ENCODE measurements at places on chromosomes 13 and 19.
A peak's percentile ranks its signal among the peaks of the same experiment; 100 is the strongest.

DNA sequence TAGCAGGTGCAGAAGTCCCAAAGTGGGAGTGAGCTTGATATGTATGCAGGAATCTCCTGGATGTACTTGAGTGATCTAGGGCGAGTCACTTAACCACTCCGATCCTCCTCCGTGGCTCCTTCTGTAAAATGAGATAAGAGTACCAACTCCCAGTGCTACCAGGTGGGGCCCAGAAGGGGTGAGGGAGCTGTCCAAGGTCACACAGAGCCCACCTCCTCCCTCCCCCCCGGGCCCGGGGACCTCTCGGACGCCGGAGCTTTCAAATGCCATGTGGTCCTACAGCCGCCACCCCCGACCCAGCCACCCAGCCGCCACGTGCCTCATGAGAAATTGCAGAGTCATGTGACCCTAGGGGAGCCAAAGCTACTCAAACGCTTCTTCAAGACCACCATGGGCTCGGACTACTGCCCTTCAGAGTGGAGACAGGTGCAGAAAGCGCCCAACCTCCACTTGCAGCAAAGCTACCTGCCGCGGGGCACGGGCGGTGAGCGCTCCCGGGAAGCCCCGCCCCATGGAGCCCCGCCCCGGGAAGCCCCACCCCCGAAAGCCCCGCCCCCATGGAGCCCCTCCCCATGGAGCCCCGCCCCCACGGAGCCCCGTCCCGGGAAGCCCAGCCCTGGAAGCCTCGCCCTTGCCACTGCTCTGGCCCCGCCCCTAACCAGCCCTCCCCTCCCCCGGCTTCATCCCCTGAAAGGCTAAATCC is 10.1 kb upstream of the ZNF358 start:
- no peak for DNase-seq

- no peak for DNase-seq
Measured at GRCh38 chr19:53519446-53519845, 18.5 kb upstream of the ZNF331 start.

GRCh38 chr13:88125055-88125454 is 453.9 kb downstream of the SLITRK5 start:
- DNase-seq, result no peak

DNA sequence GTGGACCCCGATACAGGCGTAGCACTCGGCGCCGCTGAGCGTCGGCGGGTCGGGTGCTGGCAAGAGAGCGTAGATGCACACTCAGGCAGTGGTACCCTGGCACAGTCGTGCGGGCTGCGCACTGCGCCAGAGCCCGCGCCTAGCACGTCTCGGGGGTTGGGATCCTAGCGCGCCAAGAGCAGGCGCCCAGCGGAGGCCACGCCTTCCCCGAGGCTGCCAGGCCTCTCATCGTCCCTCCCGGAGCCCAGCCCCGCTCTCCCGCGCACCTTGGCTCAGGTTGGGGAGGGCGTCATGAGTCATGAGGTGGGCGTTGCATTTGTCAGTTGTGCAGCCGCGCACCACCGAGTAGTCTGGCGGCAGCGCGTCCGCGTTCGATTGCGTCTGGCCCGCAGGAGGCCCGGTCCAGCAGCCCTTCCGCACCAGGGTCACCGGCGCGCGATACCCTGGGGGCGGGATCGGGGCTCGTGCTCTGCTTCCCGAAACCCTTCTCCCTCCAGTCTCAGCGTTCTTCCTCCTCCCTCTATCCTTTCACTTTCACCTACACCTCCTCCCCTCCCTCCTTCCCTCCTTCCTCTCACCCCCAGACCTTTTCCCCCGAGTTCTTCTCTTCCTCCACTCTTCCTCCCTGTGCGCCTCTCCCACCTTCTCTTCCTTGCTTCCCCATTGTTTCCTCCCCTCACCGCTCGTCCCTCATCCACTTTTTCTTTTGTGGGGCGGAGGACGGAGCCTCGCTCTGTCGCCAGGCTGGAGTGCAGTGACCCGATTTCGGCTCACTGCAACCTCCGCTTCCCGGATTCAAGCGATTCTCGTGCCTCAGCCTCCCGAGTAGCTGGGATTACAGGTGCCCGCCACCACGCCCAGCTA is 3.5 kb downstream of the LYPD5 start:
- no peak for DNase-seq

DNA sequence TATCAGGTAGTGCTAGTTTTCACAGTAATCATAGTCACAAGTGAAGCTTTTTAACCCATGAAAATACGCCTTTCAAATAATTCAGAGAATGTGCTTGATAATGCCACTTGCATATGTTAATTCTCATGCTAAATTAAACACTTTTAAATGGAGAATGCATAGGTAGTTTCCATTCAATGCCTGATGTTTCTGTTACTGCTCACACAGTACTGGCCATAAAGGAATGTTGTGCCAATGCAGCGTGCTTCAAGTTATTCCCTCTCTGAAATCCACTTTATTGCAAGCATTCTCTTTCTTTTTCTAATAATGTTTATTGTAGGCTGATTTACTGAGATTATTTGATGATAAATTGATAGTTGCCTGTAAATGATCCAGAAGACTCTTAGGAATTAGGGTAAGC is 513.0 kb upstream of the KLF12 start:
- no peak for DNase-seq

DNA sequence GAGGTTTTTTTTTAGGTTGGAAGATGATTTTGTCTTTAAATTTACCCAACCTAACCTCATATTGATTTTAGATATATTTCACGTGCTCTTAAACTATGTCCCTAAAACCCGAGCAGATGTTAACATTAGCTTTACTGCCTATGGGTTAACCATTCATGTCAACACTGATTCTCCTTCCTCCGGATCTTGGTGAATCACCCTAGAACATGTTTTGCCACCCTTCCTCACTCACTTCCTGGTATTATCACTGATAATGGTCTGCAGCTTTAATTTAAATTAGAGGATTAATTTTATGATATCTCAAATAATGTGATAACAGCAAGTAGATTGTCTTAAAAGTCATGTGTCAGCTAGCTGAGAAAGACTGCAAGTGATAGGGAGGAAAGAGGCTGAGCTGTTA is 31.9 kb downstream of the HTR2A start:
- DNase-seq, result no peak

DNA sequence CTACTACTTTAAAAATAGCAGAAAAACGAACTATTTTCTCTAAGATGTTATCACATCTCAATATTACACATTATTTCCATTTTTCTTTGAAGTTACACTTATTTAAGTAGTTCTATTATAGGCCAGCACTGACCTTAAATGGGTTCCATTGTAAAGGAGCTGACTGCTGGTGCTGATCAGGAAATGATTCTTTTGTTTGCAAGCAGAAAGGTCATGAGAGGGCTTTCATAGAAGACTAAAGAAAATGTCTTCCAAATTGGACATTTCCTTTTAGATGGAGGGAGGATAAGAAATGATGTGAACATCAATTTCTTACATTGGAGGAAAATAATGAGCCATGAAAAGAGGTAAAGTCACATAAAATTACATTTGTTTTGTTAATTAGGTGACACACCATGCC is 96.2 kb downstream of the SUCLA2 start:
- DNase-seq, result no peak

DNA sequence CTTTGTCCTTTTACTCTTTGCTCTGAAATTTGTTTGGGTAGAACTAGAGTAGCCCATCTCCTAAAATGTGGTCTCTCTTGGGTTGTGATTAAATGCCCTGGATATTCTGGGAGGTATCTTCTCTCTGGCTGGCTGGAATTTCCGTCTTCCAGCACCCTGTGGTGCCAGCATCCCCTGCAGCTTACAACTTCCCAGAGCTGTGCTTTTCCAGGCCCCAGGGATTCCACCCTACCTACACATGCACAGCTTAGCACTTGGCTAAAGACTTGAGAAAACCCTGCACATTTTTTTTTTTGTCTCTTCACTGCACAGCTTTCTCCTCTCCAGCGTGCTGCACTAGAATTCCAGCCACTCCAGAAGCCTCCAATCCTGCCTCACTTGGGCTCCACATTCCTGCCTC is 334.7 kb downstream of the IRS2 start:
- peak; percentile 21 for DNase-seq

DNA sequence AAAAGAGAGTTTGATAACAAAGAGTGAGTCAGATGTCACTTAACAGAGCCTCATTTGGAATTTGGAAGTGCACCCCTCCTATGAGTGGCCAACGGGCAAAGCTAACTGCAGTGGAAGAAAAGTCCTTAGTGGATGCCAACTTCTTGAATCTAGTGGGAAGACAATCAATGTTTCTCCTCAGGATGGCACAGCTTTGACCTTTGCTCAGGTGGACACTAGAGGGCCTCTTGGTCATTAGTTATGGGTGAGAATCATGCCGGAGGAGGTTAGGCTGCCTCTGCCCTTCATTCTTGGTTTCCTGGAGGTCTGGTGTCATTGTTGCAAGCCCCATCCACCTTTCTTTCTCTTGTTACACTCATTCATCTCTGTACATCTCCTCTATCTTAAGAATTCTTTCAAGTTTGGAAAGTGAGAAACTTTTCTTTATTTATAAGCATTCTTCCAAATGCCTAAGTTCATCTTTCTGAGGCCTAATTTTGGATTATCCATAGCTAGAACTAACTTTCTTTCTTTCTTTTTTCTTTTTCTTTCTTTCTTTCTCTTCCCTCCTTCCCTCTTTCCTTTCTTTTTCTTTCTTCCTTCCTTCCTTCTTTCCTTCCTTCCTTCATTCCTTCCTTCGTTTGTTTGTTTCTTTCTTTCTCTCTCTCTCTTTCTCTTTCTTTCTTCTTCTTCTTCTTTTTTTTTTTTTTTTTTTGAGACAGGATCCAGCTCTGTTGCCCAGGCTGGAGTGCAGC is 327.2 kb upstream of the TSHZ3 start:
- no peak for DNase-seq

DNA sequence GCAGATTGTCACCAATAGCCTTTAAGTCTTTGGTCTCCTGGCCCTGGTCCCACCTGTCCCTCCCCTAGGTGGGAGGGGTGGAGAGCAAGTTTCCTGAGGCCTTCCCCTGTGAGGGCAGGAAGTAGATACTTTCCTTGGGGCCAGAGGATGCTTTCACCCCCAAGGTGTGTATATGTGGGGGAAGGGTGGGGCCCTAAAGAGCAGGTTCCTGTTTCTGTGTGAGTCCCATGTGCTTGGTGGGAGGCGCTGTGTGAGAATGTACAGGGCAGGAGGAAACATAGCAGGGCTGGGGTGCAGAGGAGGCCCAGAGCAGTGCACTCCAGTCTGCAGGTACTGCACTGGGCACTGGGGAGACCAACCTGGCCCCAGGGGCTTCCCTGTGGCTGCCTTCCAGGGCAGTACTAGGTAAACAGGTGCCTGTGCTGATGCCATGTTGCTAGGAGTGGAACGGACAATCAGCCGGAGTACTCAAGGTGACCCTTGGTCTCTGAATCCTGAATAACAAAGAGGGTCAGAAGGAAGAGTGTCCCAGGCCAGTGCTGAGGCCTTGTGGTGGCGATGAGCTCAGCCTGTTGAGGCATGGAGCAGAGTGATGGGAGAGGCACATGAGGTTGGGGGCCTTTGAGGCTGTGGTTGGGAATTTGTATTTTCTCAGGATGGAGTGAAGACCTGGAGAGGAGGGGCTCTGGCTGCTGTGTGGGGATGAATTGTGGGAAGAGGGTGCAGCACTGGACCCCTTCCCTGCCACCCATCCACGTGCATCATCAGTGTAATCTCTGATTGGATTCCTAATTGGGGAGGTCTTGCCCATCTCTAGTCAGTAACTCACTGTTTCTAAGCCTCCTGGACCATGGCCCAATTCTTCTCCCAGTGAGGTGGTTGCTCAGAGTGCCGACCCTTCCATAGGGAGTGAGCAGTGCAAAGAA is 5.1 kb downstream of the EGLN2 start:
- no peak for DNase-seq

DNA sequence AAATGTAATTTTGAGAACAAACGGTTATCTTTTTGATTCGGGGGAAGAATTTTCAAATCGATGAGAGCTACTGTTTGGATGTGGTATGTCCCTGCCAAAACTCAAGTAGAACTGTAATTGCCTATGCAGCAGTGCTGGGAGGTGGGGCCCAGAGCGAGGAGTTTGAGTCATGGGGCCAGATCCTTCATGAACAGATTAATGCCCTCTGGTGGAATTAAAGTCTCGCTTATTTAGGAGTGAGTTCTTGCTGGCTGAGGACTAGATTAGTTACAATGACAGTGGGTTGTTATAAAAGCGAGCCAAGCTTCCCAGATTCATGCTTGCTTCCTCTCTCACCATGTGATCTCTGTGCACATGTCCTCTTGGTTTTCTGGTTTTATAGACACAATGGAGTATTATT is 11.8 kb upstream of the PRR20A start:
- no peak for DNase-seq

DNA sequence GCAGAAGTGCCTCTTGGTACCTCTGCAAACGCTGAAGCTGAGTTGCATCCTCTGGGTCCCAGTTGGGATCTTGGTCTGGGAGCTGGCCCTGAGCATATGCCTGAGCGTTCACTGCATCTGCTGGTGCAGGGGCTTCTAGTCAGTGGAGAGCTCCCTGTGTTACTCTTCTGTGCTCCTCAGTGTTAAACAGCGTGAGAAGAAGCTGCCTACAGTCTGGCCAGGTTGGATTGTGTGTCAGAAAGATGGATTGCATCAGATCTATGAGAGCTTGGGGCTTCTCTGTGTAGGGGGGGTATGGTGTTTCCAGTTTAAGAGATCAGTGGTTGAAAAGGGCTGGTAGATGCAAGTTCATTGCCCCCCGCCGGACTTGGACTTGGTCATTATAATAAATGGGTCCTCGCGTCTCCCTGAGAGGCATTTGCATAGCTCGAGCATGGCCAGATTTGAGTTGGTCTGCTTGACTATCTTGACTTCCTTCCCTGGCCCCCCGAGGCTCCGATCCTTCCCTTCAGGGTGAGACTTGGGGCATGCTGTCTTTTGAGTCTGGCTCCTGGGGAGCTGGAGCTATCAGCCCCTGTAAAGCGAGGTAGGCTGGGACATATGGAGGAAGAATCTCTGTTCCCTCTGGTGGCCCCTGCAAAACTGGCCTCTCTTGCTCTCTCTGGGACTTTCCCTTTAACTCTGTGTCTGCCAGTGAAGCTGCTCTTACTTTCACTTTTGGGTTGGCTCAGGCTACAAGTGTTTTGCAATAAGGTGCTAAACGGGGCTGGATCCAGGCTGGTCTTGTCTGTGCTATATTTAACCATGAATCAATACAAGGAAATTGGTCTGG is 52.9 kb downstream of the OR10H4 start:
- peak; percentile 21 for DNase-seq

DNA sequence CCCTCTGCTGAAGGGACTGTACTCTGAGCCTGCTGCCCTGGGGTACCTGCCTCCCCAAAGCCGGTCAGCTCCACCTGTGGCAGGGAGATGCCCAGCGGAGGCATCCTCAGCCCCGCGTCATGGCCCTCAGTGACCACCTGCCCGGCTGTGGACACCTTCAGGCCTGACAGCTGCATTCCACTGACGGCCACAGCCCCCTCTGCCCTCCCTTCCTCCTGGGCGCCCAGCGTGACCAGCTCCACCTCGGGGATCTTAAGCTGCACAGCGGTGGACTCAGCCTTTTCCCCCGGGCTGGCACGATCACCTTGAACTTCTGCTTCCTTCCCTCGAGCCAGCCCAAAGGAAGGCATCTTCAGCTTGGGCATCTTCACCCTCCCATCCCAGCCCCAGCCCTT is 4.8 kb upstream of the HIPK4 start:
- no peak for DNase-seq

- DNase-seq, result no peak
Measured at GRCh38 chr19:41621654-41622053, 5.2 kb downstream of the CEACAM4 start.
